NAMALWA (cell line): ENCODE measurements at places on chromosomes 5 and 9.

DNA sequence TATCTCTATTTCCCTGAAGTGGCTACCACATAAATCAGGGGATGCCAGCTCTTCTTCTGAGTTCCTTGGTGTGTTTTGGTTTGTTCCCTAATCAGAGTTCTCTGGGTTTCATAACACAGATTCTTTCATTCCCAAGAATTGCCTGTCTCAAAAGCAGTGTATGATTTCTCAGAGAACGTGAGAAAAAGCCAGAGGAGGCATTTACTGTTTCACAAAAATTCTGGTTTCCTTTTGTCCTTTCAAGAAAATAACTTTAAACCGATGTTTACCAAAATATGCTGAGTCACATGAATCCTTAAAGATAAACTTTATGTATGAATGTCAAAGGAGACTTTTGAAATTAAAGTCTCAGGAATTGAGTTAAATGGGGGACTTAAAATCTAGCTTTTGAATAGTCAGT lies 314.3 kb downstream of the EBF1 start:
- DNase-seq: no peak

- no peak for DNase-seq
These were observed 358.1 kb downstream of the CDK5RAP2 start for GRCh38 chr9:120221844-120222243.

DNA sequence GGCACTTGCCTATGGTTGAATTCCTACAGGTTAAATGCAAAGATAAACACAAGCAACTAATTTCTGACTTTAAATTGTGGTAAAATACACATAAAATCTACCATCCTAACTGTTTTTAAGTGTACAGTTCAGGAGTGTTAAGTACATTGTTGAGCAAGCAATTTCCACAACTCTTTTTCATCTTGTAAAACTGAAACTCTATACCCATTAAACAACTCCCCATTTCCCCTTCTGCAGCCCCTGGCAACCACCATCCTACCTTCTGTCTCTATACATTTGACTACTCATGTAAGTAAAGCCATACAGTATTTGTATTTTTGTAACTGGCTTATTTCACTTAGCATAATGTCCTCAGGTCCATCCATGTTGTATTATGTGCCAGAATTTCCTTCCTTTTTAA lies 38.5 kb upstream of the STX17 start:
- no peak for DNase-seq

DNA sequence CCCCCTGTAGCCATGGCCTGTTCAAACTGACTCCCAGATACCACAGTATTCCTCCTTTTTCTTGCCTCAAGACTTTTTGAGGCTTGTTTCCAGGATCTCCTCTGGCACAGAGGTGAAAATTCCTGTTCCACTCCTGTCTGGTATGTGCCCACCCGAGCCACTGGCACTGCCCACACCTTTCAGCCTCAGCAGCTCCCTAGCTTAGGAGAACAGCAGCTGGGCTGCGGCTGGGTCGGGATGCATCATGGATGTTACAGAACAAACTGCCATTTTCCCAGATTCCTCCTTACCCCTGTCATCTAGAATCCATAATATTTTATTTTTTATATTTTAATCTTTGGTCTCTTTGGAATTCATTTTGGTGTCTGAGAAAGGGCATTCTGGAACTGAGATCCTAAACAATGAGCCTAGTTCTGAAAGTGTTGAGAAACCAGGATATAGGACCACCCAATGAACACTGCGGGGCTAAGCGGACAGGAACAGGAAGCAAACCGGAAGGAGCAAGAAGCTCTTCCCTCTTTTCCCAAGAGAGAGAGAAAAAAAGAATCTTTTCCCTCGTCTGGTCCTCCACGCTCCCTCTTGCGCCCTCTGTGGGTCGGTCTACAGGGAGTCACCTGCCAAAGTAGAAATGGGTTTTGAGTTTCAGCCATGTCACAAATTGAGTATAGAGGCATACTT lies 12.5 kb downstream of the OR2S2 start:
- peak; percentile 75 for DNase-seq

GRCh38 chr9:127921557-127922120 lies 4.8 kb upstream of the ST6GALNAC4 start:
- DNase-seq: peak; percentile 66

GRCh38 chr5:160361624-160362228 lies 8.7 kb downstream of the C1QTNF2 start:
- no peak for DNase-seq
